Activated gamma-delta T cell treated with Interleukin-2 at 50 U/mL for 16 hours (primary cell): ENCODE measurements at places on chromosomes 2 and 18.

DNA sequence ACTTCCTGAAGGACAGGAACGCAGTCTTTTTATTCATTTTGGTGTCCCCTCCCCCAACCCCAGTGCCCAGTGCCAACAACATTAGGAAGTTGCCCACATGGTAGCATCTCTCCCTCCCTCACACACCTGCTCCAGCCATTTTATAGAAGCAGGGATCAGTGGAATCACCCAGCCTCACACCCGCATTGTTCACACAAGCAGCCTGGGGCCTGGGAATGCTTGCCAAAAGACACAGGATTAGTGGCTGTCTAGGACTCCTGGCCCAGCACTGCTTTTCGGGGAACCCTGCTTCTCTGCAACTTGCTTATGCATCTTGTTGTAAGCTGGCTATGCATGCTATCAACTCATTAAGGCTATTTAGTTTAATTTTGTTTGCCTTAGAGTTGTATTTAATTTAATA lies 17.9 kb downstream of the TMEM37 start:
- no peak for DNase-seq

- DNase-seq, result no peak
These were observed 295.6 kb upstream of the LRATD1 start for GRCh38 chr2:14336759-14337382.

DNA sequence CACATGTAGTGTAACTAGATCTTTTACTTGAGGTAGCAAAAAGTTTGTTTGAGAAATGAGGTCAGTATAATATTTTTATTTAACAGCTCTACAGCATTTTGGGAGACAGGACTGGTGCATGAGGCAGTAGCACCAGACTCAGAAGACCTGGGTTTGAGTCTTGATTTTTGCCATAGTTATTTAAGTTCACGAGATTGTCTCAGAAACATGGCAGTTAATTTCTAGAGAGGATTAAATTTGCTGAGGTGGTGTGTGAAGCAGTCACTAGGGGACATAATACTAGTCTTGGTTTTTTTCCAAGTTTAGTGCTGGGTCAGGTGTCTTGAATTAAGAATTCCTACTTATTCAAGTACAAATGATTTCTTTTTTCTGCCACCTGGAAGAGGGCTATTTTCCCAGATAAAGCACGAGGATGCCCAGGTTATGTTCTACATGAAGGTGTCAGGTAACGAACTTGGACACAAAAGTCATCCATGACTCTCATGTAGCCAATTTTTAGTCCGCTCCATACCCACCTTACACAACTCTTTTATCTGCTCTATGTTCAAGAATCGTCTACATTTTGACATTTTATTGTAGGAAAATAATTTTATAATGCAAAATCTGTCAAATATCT lies 1.4 kb downstream of the MARCHF7 start:
- DNase-seq, result no peak

DNA sequence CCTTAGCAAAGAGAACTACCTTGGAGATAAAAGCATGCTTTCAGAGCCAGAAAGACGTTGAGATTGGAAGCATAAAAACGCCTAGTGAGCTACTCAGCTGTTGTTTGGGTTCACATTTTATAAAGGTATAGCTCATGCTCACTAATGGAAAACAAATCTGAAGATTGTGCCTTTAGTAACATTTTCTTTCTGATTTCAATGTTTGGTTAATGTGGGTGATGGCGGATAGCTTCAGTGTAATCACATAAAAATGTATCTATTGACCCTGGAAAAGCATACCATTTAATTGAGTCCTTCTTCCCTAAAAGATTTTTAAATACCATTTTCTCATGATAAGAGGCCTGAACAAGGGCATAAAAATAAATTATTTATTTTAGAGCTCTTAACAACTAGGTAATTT lies 73.4 kb downstream of the DTNA start:
- no peak for DNase-seq

DNA sequence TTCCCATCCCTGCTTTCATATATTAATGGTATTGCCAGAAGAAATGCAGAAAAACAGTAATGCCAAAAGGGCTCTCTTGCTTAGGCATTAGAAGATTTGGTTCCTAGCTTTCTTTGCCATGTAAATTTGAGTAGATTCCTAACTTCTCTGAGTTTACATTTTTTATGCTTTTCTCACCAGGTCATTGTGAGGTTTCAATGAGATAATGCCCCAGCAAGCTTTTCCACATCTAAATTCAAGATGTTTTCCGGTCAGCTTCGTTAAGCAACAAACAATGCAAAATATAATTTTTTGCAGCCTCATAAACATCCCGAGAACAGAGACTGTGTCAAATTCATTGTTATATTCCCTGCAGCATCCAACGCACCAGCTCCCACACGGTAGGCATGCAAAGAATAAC lies 44.9 kb downstream of the NCKAP5 start:
- DNase-seq, result no peak

DNA sequence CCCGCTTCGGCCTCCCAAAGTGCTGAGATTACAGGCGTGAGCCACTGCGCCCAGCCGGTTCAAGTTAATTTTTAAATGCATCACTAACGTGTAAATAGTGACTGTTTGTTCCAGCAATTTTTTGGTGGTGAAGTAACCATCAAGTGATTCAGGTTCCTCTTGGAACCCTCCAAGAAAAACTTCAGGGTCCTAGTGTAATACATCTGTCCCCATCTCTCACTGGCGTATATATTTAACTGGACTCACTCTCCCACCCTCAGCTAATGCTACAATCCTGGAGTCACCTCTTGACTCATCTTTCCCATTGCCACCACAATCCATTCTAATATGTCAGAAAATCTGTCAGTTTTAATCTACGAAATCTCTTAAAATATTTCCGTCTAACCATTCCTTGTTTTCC lies 10.3 kb downstream of the SULT1C4 start:
- no peak for DNase-seq
